ENCODE measurements at places on chromosomes 7 and 10.

DNA sequence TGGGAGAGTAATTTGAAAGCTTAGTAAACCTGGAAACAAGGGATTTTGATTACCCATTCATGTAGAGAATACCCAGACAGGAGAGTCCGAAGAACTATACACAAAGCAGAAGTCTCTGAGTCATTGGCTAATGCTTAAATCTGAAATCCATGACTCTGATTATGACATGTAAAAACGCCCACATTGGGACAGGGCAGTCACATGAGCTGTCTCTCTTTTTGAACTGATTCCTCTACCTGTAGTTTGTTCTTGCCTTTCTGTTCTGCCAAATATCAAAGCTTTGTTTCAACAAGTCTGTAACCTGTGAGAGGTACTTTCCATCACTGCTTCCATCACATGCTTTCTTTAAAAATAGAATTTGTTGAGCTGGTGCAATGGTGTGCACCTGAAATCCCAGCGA is 4.3 kb upstream of the GPNMB start:
- DNase-seq: no peak

- no peak for DNase-seq
Measured at GRCh38 chr7:149422914-149423301, 38.0 kb downstream of the ZNF777 start.

GRCh38 chr7:92609921-92610518 is 19.8 kb upstream of the FAM133B start:
- DNase-seq: no peak

DNA sequence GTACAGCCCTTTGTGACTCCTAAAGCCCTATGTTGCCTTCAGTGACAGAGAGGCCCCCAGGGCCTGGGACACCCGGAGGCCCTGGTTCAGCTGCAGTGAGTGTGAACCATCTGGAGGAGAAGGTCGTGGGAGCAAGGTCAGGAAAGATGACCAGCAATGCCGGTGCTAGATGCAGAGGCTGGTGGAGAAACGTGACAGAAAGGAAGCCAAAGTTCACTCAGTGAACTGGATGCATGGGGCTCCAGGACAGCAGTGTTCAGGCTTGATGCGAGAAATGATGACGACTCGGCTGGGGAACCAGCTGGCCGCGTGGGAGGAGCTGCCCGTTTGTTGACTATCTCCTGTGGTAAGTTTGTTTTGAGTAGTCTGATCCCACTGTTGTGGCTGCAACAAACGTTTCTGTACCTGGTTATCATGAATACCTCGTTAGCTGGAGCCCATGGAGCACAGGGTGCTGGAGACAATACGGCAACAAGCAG is 54.1 kb upstream of the MKRN1 start:
- DNase-seq: no peak

DNA sequence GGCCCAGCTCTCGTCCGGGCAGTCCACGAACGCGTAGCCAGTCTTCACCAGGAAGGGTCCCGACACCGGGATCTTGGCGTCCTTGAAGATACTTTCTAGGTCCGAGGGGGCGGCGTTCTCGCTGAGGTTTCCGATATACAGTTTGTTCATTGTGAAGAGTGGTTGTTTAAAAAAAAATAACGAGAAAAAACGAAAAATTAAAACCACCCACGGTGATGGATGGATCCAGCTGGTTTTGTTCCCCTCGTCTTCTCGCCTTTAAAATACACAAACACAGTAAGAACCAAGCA is 385 bp downstream of the IGF2BP3 start:
- no peak for DNase-seq

DNA sequence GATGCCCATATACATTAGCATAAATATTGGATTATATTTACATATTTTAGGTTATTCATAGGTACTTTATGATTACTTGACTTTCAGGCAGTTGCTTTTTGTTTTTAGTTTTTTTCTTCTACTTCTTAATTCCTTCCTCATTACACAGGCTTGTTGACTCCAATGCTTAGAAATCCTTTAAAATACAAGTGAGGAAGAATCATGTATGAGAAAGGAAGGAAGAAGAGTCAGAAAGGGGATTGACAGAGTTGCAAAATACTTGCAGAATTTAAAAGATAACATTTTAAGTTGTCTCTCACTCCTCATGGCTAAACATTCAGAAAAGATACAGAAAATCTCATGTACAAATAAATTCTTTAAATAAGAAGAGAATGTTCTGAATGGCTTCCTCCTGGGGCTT is 61.9 kb downstream of the ATXN7L1 start:
- no peak for DNase-seq

GRCh38 chr10:33152146-33152545 is 182.3 kb downstream of the NRP1 start:
- no peak for DNase-seq

Data from HTR-8/SVneo (cell line).